Gastroesophageal sphincter (tissue), 4 donors: ENCODE measurements at places on chromosomes 6 and 20. TPM values are rescaled to one million over a fixed set of nuclear protein-coding genes. Genes with fewer than 3 reads are reported as not detected.

DNA sequence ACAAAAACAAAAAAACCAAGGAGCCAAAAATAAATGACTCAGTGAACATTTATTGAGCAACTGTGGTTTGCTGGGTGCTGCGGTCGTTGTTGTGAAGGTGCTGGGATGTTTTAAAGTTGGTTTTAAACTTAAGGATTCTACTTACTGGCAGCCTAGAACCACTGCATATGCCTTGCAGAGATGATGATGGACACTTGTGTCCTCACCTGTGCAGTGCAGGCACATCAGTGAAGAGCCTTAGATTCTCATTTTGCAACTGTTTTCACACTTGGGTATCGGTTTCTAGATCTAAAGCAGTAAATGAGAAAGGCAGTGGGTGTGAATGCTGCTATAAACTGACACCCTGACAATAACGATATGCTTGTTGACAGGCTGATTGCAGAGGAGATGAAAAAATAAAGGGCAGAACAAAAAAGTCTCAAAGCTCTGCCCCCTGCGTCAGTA is 68.8 kb downstream of the UTRN start:
- no peaks in the 10 kb centered on the region for H3K4me1 ChIP-seq
- H3K4me3 ChIP-seq, result no peak overlapping the region
- ATAC-seq, result no peak
- H3K27me3 ChIP-seq, result no peaks in the 10 kb centered on the region

DNA sequence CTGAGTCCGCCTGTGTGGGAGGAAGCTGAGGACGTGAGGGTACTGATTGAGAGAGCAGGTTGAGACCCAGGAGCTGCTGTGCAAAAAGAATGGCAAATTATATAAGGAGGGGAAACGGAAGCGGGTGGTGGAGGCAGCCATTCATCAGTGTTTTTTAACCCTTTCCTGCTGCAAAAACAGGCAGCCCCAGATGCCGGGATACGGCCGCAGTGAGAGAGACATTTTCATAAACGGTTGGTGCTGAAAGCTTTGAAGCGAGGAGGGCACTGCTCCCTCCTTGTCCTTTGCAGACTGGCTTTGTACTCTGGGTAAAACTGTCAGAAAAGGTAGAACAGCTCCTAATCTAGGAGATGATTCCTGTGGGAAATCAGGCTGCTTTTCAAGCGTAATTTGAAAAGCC is 56.4 kb downstream of the TTI1 start:
- no peaks in the 10 kb centered on the region for H3K27me3 ChIP-seq
- no peak overlapping the region for H3K4me3 ChIP-seq
- ATAC-seq, result no peak
- peaks cover 21% of the 10 kb centered on the region for H3K36me3 ChIP-seq
- no peaks in the 10 kb centered on the region for H3K4me1 ChIP-seq

Gene LY86
- total RNA-seq, result 2.2 TPM

DNA sequence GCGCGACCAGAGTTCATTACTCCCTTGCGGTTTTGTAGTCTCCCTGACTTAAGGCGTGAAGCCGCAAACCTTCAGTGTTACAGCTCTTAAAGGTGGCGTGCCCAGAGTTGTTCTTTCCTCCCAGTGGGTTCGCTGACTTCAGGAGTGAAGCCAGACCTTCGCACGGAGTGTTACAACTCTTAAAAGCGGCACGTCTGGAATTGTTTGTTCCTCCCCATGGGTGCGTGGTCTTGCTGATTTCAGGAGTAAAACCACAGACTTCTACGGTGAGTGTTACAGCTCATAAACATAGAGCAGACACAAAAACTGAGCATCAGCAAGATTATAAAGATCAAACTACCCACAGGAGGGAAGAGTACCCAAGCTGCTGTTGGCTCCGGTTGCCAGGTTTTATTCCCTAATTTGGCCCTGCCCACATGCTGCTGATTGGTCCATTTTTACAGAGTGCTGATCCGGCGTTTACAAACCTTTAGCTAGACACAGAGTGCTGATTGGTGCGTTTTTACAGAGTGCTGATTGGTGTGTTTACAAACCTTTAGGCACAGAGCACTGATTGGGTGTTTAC is 10.4 kb downstream of the TMEM14C start:
- no peaks in the 10 kb centered on the region for H3K27me3 ChIP-seq
- no peaks in the 10 kb centered on the region for H3K4me1 ChIP-seq
- ATAC-seq, result no peak
- H3K36me3 ChIP-seq, result peaks cover 60% of the 10 kb centered on the region

Gene HTR1E
- total RNA-seq, result 0.17 TPM

DNA sequence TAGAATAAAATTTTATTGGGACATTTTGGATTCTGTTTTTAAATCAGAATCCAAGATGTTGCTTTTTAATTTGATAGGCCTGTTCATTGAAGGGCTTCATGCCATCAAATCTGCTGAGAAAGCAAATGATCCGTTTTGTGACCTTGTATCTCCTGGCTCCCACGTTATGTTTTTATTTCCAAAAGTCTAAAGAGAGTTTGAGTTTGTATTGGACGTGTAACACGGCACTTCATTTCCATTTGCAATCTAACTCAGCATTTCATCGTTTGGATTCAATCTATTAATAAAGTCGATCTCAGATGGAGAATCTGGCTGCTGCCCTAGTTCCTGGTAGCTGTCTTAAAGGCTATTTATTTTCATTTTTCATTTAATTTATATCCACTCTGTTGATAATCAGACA is 17.0 kb downstream of the KIF25 start:
- no peaks in the 10 kb centered on the region for H3K36me3 ChIP-seq
- peaks cover 21% of the 10 kb centered on the region for H3K27me3 ChIP-seq
- no peak overlapping the region for H3K27ac ChIP-seq
- H3K4me1 ChIP-seq, result no peaks in the 10 kb centered on the region

- H3K4me1 ChIP-seq, result no peaks in the 10 kb centered on the region
- H3K27ac ChIP-seq, result no peak overlapping the region
- H3K4me3 ChIP-seq, result no peak overlapping the region
Observed at GRCh38 chr20:10922941-10923340, 249.1 kb upstream of the JAG1 start.

Gene EDEM2
- 18.9 TPM for total RNA-seq

Gene EPHA7
- 162 TPM for total RNA-seq

DNA sequence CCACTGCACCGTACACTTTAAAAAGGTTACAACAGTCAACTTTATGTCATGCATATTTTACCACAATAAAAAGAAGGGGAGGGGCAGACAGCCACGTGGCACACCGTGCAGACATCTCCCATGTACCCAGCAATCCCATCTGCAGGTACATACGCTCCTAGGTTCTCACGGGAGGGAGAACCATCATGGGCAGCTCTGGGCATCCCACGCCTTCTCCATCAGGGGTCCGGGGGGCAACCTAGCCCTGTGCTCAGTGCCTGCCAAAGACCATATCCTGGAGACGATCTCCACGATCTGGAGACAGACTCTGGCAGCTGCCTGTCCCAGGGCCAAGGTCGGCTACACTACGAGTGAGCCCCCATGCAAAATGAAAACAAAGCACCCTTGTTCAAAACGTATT is 2.5 kb upstream of the BNIP5 start:
- H3K36me3 ChIP-seq, result no peaks in the 10 kb centered on the region
- peaks cover 35% of the 10 kb centered on the region for H3K27me3 ChIP-seq
- no peak overlapping the region for H3K4me3 ChIP-seq
- no peak overlapping the region for H3K27ac ChIP-seq
- ATAC-seq, result no peak
- no peaks in the 10 kb centered on the region for H3K4me1 ChIP-seq

GRCh38 chr6:34236443-34237315 is at the start of gene HMGA1:
HMGA1 (plus strand) TSS chr6:34236873; CDS start chr6:34240781, 3,908 bp downstream.
- H3K27me3 ChIP-seq, result no peaks in the 10 kb centered on the region
- peak; percentile 89 for ATAC-seq
- peaks cover 30% of the 10 kb centered on the region for H3K4me1 ChIP-seq

GRCh38 chr6:54878718-54879117 is 32.1 kb downstream of the FAM83B start:
- no peak overlapping the region for H3K27ac ChIP-seq
- no peaks in the 10 kb centered on the region for H3K4me1 ChIP-seq
- H3K27me3 ChIP-seq, result no peaks in the 10 kb centered on the region
- ATAC-seq, result no peak

- no peaks in the 10 kb centered on the region for H3K4me1 ChIP-seq
- H3K36me3 ChIP-seq, result no peaks in the 10 kb centered on the region
- no peak overlapping the region for H3K4me3 ChIP-seq
- ATAC-seq, result no peak
Observed at GRCh38 chr6:9064156-9064555, 628.8 kb upstream of the SLC35B3 start.

Gene FAM217A
- not detected for total RNA-seq

Gene CLDN20
- 0.27 TPM for total RNA-seq

DNA sequence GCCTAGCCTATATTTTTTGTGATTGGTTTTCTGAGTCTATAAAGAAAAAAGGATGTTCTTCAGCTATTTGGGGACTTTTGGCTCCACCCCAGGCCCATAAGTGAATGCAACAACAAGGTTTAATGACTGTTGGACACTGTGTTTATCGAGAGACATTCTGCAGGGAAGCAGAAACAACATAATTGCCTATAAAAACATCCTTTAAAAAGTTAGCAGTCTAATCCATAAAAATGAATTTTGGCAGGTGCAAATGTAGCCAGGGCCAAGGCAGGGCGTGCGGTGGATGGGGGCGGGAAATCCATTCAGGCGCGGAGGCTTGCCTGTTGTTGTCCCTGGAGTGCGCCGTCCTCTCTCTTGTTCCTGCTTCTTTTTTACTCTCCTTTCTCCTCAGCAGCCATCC is 99.3 kb downstream of the PAX1 start:
- no peaks in the 10 kb centered on the region for H3K36me3 ChIP-seq
- no peak overlapping the region for H3K27ac ChIP-seq
- ATAC-seq, result no peak

Gene KCNS1
- not detected for total RNA-seq

Gene EEF1A2
- total RNA-seq, result 6.5 TPM

Gene CST7
- 0.37 TPM for total RNA-seq

DNA sequence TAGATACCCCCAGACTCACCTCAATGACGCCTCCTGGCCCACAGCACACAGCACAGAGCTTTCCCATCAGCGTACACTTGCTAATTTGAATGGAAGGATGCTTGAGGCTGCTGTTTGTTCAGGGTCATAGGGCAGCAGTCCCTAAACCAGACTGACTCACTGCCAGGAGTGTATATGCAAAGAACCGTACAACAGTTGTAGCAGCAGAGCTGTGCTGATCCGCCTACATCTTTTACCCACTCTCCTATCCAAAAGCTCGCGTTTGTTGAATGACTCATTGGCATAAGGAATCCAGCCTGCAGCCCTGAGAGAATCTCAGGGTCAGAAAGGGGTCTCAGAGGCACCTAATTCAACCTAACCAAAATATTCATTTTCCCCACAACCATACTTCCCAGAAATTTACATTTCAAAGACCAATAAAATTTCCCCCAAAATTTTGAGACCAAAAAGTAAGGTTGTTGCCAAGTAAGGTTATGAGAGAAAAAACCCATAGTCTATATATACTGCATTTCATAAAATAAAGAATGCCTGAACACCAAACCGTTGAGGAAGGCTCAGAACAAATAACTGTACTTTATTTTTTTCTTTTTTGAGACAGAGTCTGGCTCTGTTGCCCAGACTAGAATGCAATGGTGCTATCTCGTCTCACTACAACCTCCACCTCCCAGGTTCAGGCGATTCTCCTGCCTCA is 35.3 kb upstream of the CCND3 start:
- H3K36me3 ChIP-seq, result no peaks in the 10 kb centered on the region
- H3K27me3 ChIP-seq, result no peaks in the 10 kb centered on the region
- H3K4me1 ChIP-seq, result no peaks in the 10 kb centered on the region
- H3K4me3 ChIP-seq, result no peak overlapping the region
- no peak overlapping the region for H3K27ac ChIP-seq

DNA sequence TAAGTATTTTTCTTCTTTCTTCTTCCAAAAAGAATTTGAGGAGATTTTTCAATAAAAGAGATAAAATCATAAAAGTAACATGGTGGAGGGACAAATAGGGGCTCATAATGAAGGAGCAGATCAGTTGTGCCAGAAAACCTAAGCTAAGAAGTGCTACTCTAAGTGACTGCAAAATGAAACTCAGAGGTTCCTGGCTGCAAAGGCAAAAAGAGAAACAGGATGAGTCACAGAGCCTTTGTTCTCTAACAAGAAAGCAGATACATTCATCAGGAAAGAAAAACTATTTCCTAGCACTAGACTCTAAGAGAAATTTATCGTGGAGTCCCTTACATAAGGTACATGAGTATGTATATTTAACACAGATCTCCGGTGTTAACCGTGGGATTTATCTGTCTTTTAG is 49.8 kb downstream of the TSHZ2 start:
- H3K27me3 ChIP-seq, result no peaks in the 10 kb centered on the region
- no peak overlapping the region for H3K27ac ChIP-seq
- ATAC-seq, result no peak
- no peak overlapping the region for H3K4me3 ChIP-seq
- no peaks in the 10 kb centered on the region for H3K36me3 ChIP-seq
- peaks cover 16% of the 10 kb centered on the region for H3K4me1 ChIP-seq

GRCh38 chr20:23823111-23823510 is 3.4 kb downstream of the CST2 start:
- H3K27me3 ChIP-seq, result no peaks in the 10 kb centered on the region
- H3K27ac ChIP-seq, result peak overlapping the region; percentile 85
- H3K4me1 ChIP-seq, result peaks cover 14% of the 10 kb centered on the region
- ATAC-seq, result no peak
- H3K36me3 ChIP-seq, result no peaks in the 10 kb centered on the region

DNA sequence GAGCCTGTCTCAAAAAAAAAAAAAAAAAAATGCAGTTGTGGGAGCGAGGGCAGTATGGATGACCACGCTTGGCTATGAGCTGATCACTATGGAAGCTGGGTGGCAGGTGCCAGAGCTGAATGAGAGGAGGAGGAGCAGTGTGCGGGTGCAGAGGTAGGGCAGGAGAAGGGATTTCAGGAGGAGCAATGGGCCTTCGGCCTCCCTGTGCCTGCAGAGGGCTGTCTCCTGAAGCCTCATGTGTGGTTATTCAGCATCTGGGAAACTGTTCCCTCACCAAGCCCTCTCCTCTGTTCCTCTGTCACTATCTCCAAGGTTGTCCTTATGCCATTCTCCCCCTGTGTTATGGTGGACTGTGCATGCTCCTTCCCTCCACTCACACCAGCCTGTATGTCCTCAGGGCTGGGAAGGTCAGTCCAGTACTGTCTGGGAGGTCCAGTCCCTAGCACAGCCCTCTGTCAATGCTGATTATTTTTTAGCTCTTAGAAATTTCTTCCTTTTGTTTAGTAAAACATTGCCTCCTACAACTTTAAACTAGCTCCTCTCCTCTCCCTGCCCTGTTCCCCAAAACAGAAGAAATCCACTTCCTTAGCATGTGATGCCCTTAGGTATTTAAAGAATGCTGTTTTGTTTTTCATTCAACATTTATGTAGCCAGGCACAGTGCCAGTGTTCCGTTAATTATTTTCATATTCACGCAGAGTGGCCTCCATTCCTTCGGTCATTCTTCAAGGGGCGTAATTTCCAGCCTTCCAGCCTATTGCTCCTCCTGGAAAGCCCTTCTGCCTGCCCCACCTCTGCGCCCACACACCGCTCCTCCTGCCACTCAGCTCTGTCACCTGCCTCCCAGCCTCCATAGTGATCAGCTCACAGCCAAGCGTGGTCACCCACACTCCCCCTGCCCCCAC is 48.9 kb downstream of the CNBD2 start:
- peak; percentile 88 for ATAC-seq
- H3K27ac ChIP-seq, result no peak overlapping the region
- H3K4me3 ChIP-seq, result no peak overlapping the region
- no peaks in the 10 kb centered on the region for H3K27me3 ChIP-seq
- no peaks in the 10 kb centered on the region for H3K36me3 ChIP-seq

Gene RIPPLY2
- total RNA-seq, result not detected

GRCh38 chr6:138569970-138570724 is 70.9 kb upstream of the NHSL1 start:
- no peaks in the 10 kb centered on the region for H3K36me3 ChIP-seq
- H3K27me3 ChIP-seq, result peaks cover 26% of the 10 kb centered on the region
- H3K27ac ChIP-seq, result no peak overlapping the region
- H3K4me3 ChIP-seq, result no peak overlapping the region
- H3K4me1 ChIP-seq, result no peaks in the 10 kb centered on the region

Gene F13A1
- total RNA-seq, result 303 TPM

Gene MOXD1
- total RNA-seq, result 37.3 TPM
